Bladder microvascular endothelial cell (primary cell): ENCODE measurements at places on chromosomes 5 and 9. TPM values are rescaled to one million over a fixed set of nuclear protein-coding genes. Genes with fewer than 3 reads are reported as not detected.

The WDR31 gene
- 0.49 and 0.63 TPM in 2 replicates for total RNA-seq

The SPINK1 gene
- total RNA-seq: not detected in 2 replicates

The MELK gene
- total RNA-seq: 23.6 and 30.0 TPM in 2 replicates

The PCDHB4 gene
- total RNA-seq: under 0.01 and 0.25 TPM in 2 replicates

The SPATA31A3 gene
- not detected in 2 replicates for total RNA-seq

The PCDHGA9 gene
- 0.97 and 4.5 TPM in 2 replicates for total RNA-seq

The TMEM215 gene
- not detected in 2 replicates for total RNA-seq

The PPIC gene
- 22.7 and 44.2 TPM in 2 replicates for total RNA-seq

The ARHGEF37 gene
- total RNA-seq: 8.6 and 35.4 TPM in 2 replicates

The IGFBPL1 gene
- 0.25 TPM in 1 of 2 replicates, not detected in the other for total RNA-seq

The SLC4A9 gene
- under 0.01 and 0.19 TPM in 2 replicates for total RNA-seq
